Stomach (tissue), 19 donors: ENCODE measurements at places on chromosomes 6 and 20. TPM values are rescaled to one million over a fixed set of nuclear protein-coding genes. Genes with fewer than 3 reads are reported as not detected.

DNA sequence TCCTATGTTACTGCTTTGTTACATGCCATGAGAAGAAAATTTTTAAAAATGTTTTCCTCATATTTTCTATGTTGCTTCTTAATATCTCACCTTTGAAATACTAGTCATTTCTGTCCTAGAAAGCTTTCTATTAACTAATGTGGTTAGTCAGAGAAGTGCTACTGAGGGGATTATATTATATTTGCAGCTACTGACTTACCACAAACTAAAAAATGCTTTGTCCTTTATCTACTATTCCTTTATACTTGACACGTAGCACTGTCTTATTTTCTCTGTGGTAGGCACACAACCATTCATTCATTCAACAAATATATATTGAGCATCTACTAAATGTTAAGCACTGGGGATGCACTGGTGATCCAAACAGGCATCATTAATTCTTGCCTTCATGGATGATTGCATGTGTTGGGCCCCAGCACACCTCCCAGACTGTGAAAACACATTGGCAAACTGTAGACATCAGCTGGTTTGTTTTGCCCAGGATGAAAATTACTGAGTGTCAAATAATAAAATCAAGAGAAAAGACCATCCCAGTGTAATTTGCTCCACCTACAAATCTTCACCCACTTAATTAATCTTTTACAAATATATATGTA is 10.7 kb upstream of the MLIP start:
- H3K4me3 ChIP-seq = no peak overlapping the region
- no peak overlapping the region for H3K27ac ChIP-seq
- no peaks in the 10 kb centered on the region for H3K36me3 ChIP-seq
- no peaks in the 10 kb centered on the region for H3K4me1 ChIP-seq
- DNase-seq = no peak

- no peak for DNase-seq
- H3K27me3 ChIP-seq = no peaks in the 10 kb centered on the region
- peaks cover 17% of the 10 kb centered on the region for H3K4me1 ChIP-seq
- no peaks in the 10 kb centered on the region for H3K36me3 ChIP-seq
- no peak overlapping the region for H3K4me3 ChIP-seq
Measured at GRCh38 chr6:139751179-139751578, 376.7 kb upstream of the CITED2 start.

Gene DEFB118
- not detected for polyA plus RNA-seq

Gene KLC4
- 31.1 TPM for polyA plus RNA-seq
